ENCODE measurements at places on chromosomes 16 and 17. TPM values are rescaled to one million over a fixed set of nuclear protein-coding genes. Genes with fewer than 3 reads are reported as not detected.

DNA sequence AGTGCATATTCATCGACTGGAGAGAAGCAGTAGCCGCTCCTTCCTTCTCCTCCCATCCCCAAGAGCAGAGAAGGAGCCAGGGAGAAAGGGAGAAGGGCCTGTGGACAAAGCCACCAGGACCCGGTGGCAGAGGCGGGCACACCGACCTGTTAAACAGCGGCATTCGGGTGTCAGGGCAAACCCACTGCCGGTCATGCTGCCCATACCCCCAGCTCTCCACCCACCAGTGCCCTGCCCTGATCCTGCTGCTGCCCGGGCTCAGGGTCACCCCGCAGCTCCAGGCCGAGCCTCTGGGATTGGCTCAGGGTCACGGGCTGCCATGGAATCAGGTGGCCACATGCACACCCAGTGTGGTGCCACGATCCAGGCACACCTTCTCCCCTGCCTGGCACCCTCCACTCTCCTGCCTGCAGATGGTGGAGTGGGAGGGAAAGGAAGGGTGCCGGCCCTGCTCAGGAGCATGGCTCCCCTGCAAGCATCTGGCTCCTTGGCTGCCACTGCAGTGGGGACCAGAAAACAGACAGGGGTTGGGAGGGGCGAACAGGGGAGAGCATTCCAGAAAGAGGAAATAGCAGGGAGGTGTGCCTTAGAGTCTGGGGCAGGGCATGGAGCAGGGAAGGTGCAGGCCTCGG, 18.3 kb upstream of the RASD1 start:
- no peak for DNase-seq

DNA sequence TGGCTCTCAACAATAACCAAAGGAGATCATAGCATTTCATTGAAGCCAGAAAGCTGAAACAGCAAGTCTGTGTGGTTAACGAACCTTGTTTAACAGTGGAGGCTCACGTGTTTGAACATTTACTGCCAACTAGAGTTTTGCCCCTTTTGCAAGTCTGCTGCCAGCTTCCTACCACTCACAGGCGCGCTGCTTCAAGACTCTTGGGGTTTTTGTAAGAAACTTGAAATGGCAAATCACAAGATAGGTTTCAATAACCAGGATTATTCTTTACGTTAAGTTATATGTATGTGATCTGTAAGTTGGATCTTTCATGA, 1.2 kb downstream of the SNTB2 start:
- DNase-seq = no peak

GRCh38 chr17:10013365-10014112, 108.5 kb upstream of the RCVRN start:
- no peak for DNase-seq

Gene TSPAN10
- 4.0 TPM for total RNA-seq

- DNase-seq = no peak
Observed at GRCh38 chr17:42424991-42425610, 2.0 kb upstream of the CAVIN1 start.

GRCh38 chr17:44318077-44318892, 6.3 kb downstream of the SLC25A39 start:
- DNase-seq = no peak

Gene TTLL6
- 2.9 TPM for total RNA-seq

- no peak for DNase-seq
Observed at GRCh38 chr16:87952751-87953150, 1.5 kb downstream of the BANP start.

DNA sequence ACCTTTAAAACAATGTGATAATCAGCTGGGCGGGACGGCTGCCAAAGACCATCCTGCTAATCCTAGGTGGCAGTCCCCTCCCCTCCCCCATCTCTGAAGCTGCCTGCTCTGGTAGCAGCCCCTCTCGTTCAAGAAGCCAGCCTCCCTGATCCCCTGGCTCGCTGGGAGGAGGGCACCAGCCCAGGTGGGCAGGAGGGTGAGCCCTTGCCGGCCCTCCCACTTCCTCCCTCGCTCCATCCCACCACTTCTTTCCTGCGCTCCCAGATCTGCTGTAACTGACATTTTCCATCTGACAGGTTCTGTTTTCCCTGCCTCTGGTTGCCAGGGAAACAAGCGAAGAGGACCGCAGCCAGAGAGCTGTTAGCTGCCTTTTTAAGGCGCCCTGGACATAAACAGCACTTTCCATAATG, 155.7 kb upstream of the TNRC6C start:
- DNase-seq = no peak

- DNase-seq = no peak
Observed at GRCh38 chr17:68782789-68783188, 172.4 kb downstream of the ABCA8 start.

Gene VAT1L
- total RNA-seq = 1.1 TPM

Gene CA5A
- total RNA-seq = not detected

DNA sequence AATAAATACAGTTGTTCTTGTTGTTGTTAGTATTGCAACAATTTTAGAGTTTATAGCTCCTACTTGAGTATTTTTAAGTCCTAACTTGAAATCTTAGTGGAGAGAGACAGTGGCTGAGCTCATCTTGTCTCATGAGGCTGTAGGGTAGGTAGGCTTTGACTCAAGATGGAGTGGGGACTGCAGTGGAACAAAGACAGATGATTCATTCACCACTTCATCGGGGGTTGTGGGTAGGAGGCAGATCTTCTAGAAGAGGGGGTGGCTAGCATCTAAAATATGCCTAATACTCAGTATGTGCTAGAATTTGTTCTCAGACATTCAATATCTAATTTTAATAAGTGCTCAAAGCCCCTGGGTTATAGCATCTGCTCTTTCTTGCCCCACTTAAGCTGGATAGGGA, 13.1 kb upstream of the MMD start:
- no peak for DNase-seq

Gene PABPN1L
- not detected for total RNA-seq

Measured in progenitor cell of endocrine pancreas (in vitro differentiated cells).